ENCODE measurements at places on chromosomes 2 and 18.

DNA sequence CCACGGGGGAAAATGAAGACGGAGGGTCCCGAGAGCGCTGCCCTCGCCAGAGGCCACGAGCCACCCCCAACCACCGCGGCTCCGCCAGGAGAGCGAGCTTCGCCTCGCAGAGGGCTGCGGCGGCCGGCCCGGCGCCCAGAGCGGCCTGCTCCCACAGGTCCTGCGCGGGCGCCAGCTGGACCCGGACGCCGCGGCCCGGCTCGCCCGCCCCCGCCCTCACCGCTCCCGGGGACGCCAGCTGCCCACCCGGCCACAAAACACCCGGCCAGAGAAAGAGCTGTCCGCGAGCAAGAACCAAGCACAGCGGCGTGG is 709 bp downstream of the PTPN2 start:
- DNase-seq = no peak

GRCh38 chr2:183219888-183220287 is 95.6 kb downstream of the NUP35 start:
- DNase-seq = no peak

DNA sequence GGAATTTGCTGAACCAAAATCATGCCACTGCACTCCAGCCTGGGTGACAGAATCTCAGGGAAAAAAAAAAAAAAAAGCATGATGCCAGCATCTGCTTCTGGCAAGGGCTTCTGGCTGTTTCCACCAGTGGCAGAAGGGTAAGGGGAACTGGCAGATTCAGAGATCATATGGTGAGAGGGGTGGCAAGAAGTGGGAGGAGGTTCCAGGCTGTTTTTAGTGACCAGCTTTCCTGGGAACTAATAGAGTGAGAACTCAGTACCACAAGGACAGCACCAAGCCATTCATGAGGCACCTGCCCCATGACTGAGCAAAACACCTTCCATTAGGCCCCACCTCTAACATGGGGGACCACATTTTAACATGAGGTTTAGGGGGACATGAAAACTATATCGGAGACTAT is 18.4 kb upstream of the CLASP1 start:
- DNase-seq = no peak

DNA sequence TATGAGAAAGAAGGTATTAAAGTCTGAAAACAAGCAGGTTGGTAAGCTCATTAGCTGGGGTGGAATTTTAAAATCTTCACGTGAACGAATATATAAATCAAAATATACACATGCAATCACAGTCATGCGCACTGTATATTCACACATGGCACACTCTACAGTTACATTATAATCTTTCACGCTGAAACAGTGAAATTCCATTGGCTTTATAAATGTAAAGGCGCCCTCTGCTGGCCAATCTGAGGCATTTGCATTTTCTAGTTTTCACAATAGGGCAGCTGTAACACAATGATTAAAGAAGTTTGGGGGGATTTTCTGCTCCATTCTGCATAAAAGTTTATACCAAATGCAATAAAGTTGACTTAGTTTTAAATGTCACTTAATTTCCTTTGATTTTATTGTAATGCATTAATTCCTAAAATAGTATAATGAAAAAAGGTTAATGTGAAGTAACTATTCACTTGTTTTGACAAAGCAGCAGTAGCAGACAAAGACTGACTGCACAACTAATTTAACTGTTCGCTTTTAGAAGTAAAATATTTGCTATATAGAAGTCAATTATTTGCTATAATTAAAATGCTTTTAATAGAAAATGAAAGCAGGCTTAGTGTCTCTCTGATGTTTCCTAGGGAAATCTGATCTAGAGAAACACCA is 17.2 kb downstream of the IFIH1 start:
- DNase-seq = no peak
